IPS DF 19.7 (cell line): ENCODE measurements at places on chromosomes 7 and 10.

DNA sequence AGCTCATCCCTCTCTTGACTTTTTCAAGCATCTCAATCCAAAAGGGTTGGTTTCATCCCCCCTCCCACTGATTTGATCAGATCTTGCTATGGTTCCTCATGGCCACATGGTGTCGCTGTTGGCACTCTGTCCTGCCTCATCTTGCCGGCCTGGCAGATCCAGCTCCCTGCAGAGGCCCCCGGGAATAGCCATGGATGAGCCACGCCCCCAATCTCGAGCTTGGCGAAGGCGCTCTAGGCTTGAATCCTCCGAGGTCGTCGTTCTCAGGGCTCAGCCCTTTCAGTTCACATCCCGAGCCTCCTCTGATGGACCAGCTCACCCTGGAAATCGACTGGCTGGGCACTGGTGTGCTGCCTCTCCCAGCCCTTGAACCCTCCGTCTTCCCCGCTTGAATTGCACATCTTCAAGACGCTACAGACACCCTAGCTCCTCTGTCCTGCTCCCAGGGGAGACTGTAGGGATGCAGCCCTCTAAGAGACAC, 628.7 kb downstream of the TYW1 start:
- DNase-seq = no peak

- DNase-seq = no peak
Observed at GRCh38 chr7:133912916-133913697, 214.0 kb upstream of the LRGUK start.

DNA sequence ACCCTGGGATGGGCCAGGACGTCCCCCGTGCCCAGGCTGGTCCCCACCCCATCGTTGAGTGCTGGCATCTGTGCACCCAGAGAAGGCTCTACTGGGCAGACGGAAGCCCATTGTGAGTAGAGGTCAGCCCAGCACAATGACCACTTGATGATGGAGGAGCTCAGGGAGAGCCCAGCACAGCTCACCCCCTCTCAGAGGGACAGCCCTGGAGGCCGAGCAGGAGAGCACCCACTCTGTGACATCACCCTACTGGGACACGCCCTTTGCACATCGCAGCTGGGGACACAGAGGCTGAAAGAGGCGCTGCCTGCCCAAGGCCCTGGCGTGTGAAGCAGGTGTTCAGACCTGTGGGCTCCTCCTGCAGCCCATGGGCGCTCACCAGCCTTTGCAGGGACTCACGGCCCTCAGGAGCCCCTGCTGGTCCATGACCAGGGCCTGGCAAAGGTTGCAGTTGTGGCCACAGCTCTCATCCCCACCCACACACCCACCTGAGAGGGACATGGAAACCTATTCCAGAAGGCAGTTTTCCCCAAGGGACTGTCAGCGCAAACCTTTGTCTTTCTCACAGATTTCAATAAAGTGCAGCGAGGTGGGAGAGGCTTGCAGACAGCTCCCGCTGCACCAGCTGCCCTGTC, 67.2 kb upstream of the PPP2R2D start:
- DNase-seq = no peak

DNA sequence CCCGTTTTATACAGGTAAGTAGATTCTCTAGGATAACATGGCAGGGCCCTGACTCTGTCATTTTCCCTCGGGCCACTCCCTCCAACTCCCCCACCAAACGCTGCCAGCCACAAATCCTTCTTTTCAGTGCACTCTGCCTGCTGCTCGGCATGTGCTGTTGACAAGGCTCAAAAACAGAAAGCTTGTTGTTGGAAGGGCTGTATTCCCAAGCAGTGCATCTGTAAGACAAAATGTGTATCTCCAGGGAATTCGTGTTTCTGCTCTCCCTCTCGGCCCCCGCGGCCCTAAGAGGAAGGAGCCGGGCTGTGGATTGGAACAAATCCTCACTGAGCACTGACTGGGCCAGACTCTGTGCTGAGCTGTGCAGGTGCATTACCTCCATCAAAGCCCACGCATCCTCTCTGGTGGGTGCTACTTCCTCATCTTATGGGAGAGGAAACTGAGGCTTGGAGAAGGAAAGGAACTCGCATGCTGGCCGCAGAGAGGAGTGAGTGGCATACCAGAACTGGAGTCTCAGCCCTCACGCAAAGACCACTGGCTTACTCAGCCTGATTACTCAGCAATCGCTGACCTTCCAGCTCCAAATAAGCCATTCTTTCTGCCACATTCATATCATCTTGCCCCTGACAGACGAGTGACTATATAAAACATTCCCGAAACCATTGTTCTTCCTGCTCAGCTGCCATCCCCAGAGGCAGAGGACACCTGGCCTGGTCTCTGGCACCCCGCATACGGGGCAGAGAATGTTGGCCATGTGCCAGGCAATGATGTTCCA, 33.5 kb upstream of the ENO4 start:
- no peak for DNase-seq

DNA sequence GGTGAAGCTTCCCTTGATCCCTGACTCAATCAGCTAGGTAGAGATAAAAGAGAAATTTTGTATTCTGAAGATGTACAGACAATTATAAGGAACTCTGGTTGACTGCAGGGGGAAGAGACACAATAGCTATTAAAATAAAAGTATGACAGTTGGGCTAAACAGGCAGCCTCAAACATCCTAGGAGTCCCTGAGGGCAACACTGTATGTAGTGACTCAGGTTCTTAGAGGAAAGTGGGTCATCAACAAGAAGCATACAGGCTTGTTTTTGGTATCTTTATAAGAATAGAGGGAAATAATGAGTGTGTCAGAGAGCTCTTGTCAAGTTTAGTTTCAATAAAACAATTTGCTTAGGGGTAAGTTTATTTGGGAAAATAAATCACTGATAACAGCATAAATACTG, 150.3 kb downstream of the AUTS2 start:
- DNase-seq = no peak

DNA sequence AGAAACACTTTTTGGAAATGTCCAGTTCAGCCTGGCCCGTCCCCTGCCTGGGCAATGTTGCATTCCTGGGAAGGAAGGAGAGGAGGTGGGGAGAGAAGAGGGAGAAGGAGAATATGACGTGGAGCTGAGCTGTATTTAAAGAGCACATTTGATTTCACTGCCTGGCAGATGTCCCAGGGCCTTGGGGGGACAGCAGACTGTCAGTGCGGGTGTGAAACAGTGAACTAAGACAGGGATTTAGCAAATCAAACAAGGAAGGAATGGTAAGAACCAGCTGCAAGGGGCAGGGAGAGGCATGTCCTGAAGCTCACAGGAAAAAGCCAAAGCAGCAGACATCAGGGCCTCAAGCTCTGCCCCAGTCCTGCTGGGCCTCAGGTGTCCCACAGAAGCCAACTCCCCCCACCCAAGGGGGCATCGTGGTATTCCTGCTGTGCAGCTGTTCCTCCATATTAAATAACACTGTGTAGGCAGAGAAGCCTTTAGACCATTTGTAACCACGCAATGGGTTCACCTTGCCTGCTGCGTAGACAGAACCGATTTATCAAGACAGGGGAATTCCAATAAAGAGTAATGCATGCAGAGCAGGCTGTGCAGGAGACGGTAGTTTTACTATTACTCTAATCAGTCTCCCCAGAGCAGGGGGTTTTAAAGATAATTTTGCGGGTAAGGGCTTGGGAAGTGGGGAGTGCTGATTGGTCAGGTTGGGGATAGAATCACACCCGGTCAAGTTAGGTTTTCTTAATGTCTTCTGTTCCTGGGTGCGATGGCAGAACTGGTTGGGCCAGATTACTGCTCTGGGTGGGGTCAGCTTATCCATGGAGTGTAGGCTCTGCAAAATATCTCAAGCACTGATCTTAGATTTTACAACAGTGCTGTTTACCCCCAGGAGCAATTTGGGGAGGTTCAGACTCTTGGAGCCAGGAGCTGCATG, 18.3 kb downstream of the LEP start:
- no peak for DNase-seq

DNA sequence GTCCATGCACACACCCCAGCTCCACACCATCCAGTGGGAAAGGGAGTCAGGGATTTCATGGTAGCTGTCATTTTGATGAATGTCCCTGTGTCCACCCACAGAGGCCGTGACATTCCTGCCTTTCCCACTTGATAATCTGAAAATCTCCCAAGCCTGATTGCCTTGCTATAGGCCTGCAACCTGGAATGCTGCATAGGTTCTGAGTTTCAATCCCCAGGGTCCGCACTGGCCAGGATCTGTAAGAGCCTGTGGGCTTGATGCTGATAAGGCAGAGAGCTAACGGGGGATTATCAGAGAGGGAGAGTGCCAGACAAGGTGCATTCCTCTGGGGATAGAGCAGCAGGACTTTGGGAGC, 57.5 kb downstream of the RBM20 start:
- no peak for DNase-seq
